ENCODE measurements at places on chromosomes 6 and 20. TPM values are rescaled to one million over a fixed set of nuclear protein-coding genes. Genes with fewer than 3 reads are reported as not detected.

The ADGB gene
- total RNA-seq = not detected

The OPN5 gene
- not detected for total RNA-seq

The ENPP1 gene
- total RNA-seq = 0.27 TPM

The ROS1 gene
- not detected for total RNA-seq

The EBF4 gene
- total RNA-seq = 1.6 TPM

The GGTLC1 gene
- total RNA-seq = not detected

The CALHM6 gene
- total RNA-seq = 16.5 TPM

The RANBP9 gene
- total RNA-seq = 34.7 TPM

The ARFGEF3 gene
- 0.02 TPM for total RNA-seq

The UBD gene
- not detected for total RNA-seq

The NKAIN4 gene
- total RNA-seq = not detected

The IL17F gene
- not detected for total RNA-seq

Measured in activated B cell treated with CpG ODN at 0.5 μM for 24 hours (primary cell).